Inflammatory macrophage (primary cell): ENCODE measurements at places on chromosomes 7 and 10.

DNA sequence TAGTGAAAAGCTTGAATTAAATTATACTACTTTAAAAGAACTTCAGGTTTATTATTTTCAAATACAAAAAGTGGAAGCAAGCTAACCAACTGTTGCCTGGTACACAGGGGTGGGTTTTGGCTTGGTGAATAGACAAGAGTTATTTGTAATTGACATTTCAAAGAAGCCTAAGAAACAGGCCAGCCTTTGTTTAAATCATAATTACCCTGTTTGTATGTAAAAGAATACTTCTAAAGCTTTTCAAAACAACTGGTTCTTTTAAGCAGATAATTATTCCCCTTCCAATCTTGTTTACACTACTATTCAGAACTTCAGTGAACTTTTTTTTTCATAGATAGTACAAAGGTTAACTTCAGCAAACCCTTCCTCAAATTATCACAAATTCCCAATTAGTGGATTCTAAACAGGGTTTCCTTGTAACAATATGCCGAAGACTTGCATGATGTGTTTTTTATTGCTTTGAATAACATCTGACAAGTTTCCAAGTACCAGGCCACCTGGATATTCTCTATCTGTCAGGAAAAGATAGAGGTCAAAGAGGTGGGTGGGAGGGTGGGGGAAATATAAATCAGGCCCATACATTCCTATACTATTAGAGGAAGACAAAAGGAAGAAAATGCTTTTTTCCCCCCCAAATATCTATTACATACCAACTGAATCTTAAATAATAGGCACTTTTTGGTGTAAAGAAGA lies 20.4 kb downstream of the SSMEM1 start:
- DNase-seq: no peak

DNA sequence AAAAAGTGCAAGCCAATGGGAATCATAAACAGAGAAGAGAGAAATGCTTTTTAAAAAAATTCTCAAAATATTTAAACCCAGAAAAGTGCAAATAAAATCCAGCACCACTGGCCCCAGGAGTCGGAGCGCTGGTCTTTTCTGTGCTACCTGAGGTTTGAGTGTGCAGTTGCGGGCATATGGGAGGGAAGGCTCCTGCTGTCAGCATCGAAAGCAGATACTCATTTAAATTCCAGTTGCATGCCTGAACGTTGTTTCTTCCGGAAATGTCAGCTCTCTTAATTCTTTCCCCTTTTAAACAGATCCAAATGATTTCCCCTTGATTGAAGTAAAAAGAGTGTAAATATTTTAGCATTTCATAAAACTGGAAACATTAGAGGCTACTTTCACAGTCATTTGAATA lies 240.5 kb upstream of the GPR26 start:
- no peak for DNase-seq

GRCh38 chr10:120573355-120573754 lies 116.3 kb downstream of the PLPP4 start:
- peak; percentile 18 for DNase-seq

- peak; percentile 48 for DNase-seq
These were observed 825 bp downstream of the RAB11FIP2 start for GRCh38 chr10:118045837-118046394.

DNA sequence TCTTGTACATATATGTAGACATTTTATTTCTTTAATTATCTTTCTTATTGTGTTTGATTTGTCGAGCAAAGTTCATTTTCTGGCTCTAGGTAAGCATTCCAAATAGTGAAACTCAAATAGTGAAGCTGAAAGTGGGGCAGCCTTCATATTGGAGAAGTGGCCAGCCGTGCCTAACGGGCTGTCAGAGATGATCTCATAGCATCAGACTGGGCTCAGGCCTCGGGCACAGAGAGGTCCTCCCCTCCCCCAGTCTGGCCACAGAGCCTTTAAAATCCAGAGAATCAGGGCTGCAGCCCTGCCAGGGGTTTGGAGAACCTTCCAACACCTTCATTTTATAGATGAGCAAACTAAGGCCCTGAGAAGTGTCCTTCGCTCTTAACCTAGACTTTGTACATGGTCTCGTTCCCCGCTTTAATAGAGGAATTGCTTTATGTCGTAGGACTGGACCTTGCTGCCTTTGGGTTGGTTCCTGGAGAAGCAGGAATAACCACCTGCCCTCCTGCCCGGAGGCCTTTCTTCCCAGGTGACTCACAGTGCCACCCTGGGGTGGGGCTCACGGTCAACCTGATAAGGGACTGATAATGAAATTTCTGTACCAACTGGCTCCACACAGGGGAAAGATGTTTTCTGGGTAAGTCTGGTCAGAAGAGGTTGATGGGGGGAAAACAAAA lies 7.3 kb downstream of the TSPAN15 start:
- DNase-seq: peak; percentile 76
